SK-N-SH (cell line): ENCODE measurements at places on chromosomes 7 and 10.

DNA sequence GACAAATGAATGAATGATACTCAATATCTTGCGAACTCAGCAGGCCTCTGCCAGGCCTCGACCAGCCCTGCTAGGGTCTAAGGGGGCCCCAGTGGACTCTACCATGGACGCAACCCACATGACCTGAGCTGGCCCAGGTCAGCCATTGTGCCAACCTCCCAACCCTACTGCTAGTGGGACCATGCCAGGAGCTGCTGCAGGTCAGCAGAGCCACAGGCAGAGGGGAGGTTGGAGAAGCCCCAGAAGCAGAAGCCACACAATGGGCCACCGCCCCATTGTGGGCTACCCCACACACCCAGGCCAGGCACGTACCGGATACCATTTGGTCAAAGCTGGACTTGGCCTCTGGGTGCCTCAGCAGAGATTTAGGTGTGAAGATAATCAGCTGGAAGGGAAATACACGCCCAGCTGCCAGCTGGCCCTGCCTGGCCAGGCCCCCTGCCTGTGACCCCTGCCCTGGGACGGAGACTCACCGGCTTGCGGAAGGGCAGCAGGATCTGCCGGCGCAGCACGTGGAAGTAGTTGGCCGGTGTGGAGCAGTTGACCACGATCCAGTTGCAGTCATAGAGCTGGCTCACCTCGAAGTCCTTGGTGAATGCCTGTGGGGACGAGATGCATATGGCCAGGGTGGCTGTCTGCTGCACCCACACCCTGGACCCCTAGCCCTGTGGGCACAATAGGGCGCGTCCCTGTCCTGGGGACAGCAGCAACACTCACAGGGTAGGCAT, 24.5 kb downstream of the OGDHL start:
- no peak for DNase-seq

- DNase-seq: no peak
These were observed 188.5 kb upstream of the ANK3 start for GRCh38 chr10:60578217-60578616.

- no peak for DNase-seq
These were observed 151.8 kb downstream of the JMJD1C start for GRCh38 chr10:63314020-63314419.

DNA sequence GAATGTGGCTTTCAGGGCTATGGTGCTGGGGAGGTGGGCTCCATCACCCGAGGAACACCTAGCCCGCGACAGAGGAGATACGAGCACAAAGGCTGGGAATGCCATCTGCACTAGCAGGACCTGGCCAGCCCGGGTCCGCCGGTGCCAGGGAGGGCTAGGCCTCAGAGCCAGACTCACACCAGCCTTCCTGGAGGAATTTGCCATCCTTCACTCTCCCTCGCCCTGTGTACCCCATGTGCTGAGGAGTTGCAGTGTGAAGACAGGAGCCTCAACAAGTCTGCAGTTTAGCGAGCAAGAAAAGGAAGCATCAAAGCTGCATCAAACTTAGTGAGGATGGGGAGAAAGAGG, 123.6 kb upstream of the JCAD start:
- DNase-seq: no peak
